HS-5 (cell line): ENCODE measurements at places on chromosomes 1 and 21.

- DNase-seq: no peak
Measured at GRCh38 chr1:46583494-46583893, 20.6 kb downstream of the MKNK1 start.

DNA sequence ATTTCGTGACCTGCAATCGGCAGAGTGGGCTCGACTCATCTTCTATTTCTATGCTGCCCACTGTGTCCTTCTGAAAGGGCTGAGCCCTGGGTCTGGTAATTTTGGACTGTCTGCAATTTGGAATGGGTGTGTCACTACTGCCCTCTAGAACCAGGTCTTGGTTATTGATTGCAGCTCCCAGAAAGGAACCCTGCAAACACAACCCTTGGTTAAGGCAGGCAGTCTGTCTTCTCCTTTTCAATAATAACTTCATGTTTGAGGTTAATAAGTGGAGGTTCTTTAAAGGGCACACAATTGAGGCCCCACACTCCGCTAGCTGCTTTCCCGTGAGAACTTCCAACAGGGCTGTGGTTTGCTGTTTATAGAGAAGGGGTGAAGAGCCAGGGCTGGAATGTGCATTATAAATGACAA, 79.9 kb upstream of the LYST start:
- DNase-seq: no peak

DNA sequence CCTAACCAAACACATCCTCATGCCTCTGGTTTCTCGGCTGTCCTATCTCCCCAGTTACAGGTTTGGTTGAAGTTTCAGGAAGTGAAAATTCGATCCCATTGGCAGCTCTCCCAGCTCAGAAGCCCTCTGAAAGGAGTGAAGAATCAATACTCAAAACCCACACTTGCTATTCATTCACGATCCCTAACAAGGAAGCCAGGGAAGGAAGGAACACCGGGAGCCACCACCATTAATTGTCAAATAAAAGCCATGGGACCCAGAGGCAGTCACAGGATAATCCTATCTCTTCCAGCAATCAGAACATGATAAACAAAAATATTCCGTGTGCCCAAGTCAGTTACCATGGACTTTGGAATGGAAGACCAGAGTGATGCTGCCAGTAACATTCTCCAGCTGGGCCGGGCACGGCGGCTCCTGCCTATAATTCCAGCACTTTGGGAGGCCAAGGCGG, 7.0 kb downstream of the TMPRSS2 start:
- no peak for DNase-seq

DNA sequence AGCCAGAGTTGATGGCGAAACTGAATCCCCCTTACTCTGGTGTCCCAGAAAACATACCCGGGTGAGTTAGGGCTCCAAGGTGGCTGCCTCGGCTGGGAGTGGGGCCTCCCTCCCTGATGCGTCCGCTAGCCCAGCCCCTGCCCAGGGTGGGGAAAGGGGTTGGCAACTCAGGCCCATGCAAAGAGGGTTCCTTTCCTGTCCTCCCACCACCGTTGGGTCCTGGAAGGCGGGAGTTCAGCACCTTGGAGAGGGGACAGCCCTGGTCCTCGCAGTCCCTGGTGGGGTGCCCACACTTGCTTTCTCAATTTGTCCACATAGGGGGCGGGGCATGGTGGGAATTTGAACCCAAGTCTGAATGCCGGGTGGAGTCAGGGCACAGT, 6.1 kb downstream of the SRM start:
- DNase-seq: no peak

GRCh38 chr1:88984569-88984968, 7.9 kb downstream of the KYAT3 start:
- no peak for DNase-seq

DNA sequence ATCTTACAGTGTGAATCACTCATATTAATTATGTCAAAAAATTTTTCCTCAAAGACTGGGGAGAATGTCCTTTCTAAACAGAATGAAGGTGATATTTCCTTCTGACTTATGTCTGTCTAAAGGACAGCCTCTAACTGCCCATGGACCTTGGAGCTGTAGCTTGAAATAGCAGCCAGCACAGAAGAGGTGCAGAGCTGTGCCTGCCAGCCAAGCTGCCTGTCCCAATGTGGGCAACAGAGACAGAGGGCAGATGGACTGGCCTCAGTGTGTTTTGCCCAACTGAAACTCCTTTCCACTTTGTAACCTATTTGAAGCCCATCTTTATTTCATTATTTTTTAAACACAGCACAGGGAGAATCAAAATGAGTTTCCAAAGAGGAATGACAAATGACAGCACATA, 97.6 kb upstream of the DYNLT5 start:
- DNase-seq: no peak

- DNase-seq: no peak
Measured at GRCh38 chr1:91798740-91799139, 87.2 kb downstream of the TGFBR3 start.

GRCh38 chr1:156746728-156747631, 4.5 kb downstream of the HDGF start:
- DNase-seq: peak; percentile 86

- DNase-seq: peak; percentile 85
Measured at GRCh38 chr1:183097438-183098051, 74.3 kb downstream of the LAMC1 start.

- no peak for DNase-seq
Measured at GRCh38 chr1:245645406-245645805, 490.6 kb downstream of the KIF26B start.
